ENCODE measurements at places on chromosomes 7 and 10. TPM values are rescaled to one million over a fixed set of nuclear protein-coding genes. Genes with fewer than 3 reads are reported as not detected.

The SP4 gene
- 20.0 TPM for total RNA-seq

- DNase-seq: no peak
These were observed 42.9 kb upstream of the PDZD8 start for GRCh38 chr10:117418121-117418520.

DNA sequence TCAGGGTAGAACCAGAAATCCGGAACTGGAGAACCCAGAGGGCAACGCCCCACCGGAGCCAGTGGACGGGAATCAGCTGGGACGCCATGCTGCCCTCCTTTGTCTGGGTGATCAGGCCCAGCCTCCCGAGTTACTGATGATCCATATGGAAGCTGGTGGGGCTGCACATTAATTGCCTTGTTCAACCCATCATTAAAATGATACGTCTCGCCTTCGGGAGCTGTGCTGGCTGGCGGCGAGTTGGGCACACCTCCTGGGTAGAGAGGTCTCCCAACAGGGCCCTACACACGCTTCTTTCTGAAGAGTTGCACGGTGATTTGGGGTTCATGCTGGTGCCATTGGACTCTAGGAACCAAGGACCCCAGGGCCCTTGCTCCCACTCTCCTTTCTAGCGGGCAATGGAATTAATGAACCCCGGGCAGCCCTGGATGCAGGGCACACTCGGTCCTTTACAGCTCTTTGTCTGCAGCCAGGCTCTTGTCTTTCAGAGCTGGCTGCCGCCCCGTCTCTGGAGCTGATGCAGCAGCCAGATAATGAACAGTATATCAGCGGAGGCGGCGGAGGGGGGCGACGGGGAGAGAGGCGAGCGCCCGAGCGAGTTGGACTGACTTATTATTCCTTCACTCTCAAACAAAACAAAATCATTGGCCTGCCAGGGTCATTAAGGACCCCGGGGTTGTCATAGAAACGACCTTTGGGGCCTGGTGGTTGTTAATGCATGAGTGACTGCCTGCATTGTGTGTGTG is 412.2 kb upstream of the ZMIZ1 start:
- DNase-seq: no peak

GRCh38 chr7:43582503-43583423 is at the start of gene STK17A:
TSS of gene STK17A (plus strand) at chr7:43583108. CDS start at chr7:43583244, 136 bp downstream.
- DNase-seq: peak; percentile 96

GRCh38 chr10:26291721-26292480 is 75.3 kb downstream of the GAD2 start:
- no peak for DNase-seq

- DNase-seq: no peak
These were observed 3.7 kb downstream of the IKZF1 start for GRCh38 chr7:50308203-50308531.

GRCh38 chr7:112272921-112273561 is 66.5 kb downstream of the ZNF277 start:
- no peak for DNase-seq

The CRCP gene
- 35.4 TPM for total RNA-seq

GRCh38 chr10:48211777-48212176 is 62.7 kb downstream of the FRMPD2 start:
- no peak for DNase-seq

GRCh38 chr10:82340166-82340565 is 465.2 kb downstream of the NRG3 start:
- DNase-seq: no peak

The PNLIPRP2 gene
- not detected for total RNA-seq

- no peak for DNase-seq
These were observed 382 bp upstream of the MBLAC1 start for GRCh38 chr7:100126239-100126930.

- no peak for DNase-seq
These were observed 464.6 kb downstream of the POM121L12 start for GRCh38 chr7:53500076-53500475.

- no peak for DNase-seq
These were observed 7.8 kb downstream of the PROSER2 start for GRCh38 chr10:11830836-11831519.

DNA sequence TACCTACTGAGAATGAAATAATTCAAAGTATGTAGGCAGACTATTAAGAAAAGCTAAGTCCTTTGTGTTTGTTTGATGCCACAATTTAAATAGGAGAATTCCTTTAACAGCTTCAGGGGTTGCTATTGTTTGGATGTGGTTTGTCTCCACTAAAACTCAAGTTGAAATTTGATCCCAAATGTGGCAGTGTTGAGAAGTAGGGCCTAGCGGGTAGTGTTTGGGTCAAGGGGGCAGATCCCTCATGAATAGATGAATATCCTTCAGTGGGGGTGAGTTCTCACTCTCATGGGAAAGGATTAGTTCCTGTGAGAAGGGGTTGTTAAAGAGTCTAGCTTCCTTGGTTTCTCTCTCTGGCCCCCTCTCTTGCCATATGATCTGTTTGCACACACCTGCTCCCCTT is 97.0 kb downstream of the HGF start:
- DNase-seq: no peak

GRCh38 chr7:97576043-97576442 is 155.8 kb upstream of the TAC1 start:
- no peak for DNase-seq

The MGAM2 gene
- not detected for total RNA-seq

The HGF gene
- total RNA-seq: not detected

DNA sequence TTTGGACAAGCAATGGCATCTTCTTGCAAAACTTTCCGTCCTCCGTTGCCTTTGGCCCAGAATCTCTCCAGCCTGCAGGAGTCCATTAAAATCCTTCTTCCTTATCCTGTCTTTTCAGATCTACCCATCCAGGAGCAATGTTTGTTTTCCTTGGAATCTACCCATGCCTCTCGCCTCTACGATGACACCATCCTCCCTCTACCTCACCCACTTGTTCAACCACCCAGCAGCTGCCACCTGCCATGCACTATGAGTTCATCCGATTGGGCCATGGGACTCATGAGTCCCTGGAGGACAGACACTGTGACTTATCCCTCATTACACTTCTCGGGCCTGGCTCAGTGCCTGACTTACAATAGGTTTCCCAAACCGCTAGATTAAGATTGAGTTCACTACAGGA is 26.8 kb upstream of the MGMT start:
- DNase-seq: no peak
